Stimulated activated CD4-positive, alpha-beta T cell treated with anti-CD3 and anti-CD28 coated beads, Interleukin-2, amount 100 ng/mL, for 24 hours (primary cell): ENCODE measurements at places on chromosomes 6 and 20.

GRCh38 chr6:139483079-139483478, 108.6 kb upstream of the CITED2 start:
- DNase-seq = no peak

DNA sequence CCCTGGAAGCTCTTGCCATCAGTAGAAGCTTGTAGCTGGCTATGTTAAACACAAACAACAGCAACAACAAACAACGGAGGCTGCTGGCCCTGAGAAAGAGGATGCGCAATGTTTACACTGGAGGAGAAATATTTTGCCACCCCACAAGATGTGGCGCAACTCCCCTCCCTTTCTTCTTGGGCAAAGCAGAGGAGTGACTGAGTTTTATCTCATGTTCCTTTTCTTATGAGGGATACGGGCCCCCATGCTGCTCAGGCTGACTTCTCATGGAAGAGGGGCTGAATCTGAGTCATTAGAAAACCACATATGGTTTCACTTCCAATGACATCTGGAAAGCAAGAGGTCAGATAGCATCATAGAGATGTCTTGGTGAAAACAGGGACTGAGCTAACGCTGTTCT, 75.9 kb upstream of the HDDC2 start:
- DNase-seq = no peak

DNA sequence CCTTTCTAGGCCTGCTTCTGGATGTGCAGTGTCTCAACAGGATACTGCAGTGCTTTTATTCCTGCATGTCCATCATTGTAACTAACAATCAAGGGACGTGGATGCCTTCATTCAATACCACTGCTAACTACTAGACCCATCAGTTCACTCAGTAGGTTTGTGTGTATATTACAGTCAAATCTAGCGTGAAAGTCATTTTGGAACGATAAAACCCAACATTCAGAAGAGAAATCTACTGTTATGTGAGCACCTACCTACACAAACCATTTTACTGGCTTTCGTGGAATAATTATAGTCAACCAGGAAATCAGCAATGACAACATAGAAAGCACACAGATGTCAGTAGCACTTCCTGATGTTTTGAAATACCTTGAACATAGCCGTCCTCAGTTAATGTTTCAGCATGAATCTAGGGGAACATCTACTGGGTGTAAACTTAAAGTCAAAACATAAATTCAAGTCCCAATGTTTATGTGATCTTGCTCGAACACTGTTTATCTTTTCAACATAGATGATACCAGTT, 270.6 kb downstream of the FARS2 start:
- no peak for DNase-seq

GRCh38 chr6:144338951-144339700, 54.0 kb downstream of the UTRN start:
- DNase-seq = no peak

DNA sequence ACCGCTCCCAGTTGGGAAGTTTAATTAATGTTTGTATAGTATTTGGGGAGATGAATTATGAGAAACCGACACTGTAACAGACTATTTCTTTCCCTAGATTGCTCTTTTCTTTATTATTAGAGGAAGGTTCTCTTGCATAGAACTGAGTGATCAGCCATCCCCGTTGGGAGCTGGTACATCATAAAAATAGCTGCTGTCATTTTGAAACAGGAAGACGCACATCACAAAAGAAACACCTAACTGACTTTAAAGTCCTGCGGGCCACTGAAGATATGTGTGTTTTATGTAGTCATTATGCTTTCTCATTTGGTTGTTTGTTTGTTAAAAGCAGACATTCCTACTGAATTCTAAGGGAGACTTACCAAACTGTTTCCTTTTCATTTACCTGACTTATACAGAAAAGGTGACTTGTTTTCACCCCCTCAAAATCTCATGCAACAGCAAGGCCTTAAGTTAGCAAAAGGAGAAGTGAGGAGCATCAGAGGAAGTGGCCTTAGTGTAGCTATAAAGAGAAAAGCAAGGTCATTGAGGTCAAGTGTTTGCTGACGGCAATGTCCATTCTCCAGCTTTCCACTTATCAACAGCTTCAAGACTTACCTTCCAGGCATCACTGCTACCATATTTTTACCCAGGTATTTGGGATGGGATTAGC, 91.0 kb downstream of the PKHD1 start:
- DNase-seq = no peak

DNA sequence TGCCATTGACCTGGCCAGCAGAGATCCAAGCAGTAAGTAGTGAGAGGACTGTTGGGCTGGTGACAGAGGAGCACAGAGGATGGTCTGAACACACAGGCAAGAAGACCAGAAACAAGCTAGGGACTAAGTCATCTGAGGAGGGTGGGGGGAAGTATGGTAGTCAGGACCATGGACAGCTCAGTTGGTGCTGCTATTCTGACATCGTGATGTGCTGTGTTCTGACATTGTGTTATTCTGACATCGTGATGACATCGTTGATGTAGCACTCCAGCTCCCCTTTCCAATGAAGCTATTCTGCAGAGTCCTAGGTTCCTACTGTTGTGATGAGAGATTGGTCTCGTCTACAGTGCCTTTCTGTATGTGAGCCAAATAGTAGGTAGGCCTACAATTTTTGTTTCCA, 28.7 kb downstream of the CFAP206 start:
- peak; percentile 33 for DNase-seq

GRCh38 chr6:137362878-137363804, 131.1 kb downstream of the OLIG3 start:
- no peak for DNase-seq

DNA sequence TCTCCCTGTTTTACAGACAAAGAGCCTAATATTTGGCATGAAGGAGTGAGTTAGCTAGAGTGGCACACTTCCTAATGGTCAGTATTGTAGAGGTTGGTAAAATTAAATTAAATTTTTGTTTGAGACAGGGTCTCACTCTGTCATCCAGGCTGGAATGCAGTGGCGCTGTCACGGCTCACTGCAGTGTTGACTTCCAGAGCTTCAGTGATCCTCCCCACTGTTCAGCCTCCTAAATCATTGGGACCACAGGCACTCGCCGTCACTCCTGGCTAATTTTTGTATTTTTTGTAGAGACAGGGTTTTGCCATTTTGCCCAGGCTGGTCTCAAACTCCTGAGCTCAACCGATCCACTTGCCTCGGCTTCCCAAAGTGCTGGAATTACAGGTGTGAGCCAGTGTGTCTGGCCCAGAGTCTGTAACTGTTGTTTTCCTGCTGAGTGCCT, 70.9 kb downstream of the SCAND1 start:
- DNase-seq = no peak

DNA sequence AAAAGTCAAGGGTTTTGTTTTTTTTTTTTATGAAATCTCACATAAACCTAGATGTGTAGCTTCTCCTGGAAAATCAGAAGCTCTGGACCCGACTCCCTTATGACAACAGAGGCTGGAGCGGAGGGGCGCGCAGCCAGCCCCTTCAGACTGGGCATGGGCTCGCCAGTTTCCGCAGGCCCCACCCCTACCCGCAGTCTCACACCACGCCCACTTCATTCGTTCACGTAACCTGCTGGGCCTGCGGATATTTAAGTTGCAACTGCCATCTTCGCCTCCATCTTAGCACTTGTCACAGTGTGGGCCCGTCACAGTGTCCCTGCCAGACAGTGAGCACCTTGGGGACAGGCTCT, 111.7 kb upstream of the PTPN1 start:
- no peak for DNase-seq
